ENCODE measurements at places on chromosomes 5 and 9.

GRCh38 chr9:124771867-124772679 lies 962 bp upstream of the NR6A1 start:
- DNase-seq = no peak

DNA sequence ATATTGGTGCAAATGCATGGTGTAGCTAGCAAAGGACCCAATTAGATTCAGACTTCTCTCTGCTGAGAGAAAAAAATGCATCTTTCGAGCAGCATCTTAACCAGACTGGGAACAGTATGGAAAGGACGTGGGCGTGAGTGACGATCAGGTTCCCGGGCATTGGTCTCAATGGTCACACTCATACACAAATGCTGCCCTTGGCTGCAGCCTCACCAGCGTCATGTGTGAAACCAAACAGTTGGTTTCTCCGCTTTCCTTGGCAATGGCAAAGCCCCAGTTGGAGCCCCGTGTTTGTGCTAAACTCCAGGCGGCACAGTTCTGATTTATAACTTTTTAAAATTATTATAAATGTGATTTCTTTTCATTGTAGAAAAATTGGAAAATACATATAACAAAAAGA lies 237.8 kb downstream of the SEC61B start:
- DNase-seq = no peak

DNA sequence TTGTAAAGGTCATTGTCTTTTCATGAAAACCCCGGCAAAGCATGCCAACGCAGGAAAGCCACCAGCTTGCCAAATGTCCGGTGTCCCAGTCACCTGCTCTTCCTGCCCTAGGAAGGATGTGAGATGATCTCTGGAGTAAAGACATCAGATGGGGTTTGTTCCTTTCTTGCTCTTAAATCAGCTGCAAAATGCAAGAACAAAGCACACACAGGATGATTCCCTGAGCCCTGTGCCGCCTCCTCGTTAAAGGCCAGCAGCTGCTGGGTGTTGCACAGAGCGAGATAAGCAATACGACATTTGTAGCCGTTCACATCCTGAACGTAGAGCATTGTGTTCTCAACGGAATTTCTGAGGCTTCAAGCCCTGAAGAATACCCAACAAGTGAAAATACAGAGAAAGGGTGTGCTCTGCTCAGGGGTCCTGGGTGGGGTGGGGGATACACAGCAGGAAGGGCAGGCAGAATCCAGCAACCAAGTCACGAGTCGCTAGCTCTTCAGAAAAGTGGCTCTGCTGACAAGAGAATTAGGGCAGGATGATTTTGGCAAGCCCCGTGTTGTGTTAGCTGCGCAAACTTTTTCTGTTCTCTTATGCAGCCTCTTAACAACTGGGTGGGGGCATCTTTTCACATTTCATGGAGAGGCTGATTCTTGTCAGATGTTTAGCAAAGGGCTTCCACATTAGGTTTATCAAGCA lies 229.2 kb upstream of the MAP3K1 start:
- DNase-seq = no peak

DNA sequence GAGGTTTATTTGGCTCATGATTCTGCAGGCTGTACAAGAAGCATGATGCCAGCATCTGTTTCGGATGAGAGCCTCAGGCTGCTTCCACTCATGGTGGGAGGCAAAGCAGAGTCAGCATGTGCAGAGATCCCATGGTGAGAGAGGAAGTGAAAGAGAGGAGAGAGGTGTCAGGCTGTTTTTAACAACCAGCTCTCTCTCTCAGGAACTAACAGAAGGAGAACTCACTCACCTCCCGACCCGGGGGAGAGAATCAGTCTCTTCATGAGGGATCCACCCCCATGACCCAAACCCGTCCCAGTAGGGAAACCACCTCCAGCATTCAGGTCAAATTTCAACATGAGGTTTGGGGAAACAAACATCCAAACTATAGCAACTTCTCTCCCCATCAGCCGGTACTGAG lies 187.7 kb downstream of the ENC1 start:
- DNase-seq = no peak

- DNase-seq = no peak
These were observed 973 bp downstream of the PLPPR1 start for GRCh38 chr9:101029315-101030085.

DNA sequence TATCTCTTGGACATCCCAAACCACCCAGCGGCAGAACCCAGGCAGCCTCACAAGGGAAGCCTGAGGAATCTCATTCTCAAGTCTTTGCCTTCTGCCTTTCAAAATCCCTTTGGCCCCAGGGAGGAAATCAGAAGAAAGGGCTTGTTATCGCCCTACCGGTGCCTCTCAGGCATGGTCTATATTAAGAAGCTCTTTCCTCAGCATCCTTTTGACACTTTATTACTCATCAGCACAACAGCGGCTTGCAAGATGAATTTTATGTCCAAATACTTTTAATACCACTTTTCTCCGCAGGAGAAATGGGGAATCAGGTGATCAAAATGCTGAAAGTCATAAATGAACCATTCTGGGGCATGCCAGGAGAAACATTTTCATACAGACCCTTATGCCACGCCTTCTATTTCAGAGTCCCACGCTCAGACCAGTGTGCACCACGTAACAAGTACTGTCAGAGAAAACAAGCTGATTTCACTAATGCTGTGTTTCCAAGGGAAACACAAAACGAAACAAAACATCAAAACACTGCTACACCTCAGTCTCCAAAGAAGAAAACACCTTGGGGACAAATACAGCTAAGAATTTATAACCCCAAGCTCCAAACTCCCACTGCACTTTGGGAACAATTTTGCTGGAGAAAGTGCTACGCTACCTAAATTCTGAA lies 30.0 kb downstream of the RAPGEF1 start:
- DNase-seq = no peak

DNA sequence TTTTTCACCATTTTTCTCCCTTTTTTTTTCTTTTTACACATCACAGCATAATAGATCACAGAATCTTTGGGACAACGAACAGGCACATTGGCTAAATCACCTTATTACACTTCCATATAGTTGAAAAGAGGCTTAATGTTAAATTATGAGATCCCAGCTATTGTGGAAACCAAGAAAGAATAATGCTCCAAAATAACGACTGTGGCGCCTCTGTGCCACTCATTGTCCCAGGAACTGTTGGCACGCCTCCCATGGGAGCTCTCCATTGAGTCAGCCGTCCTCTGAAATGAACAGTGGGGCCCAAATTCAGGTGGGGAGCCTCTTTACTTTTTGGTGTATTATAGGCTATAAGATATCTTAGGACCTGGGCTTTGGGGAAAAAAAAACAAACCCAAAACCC lies 82.2 kb upstream of the NFIB start:
- no peak for DNase-seq

GRCh38 chr5:14588145-14588544 lies 6.6 kb downstream of the OTULINL start:
- DNase-seq = no peak

GRCh38 chr5:94700592-94700991 lies 82.1 kb downstream of the SLF1 start:
- no peak for DNase-seq

DNA sequence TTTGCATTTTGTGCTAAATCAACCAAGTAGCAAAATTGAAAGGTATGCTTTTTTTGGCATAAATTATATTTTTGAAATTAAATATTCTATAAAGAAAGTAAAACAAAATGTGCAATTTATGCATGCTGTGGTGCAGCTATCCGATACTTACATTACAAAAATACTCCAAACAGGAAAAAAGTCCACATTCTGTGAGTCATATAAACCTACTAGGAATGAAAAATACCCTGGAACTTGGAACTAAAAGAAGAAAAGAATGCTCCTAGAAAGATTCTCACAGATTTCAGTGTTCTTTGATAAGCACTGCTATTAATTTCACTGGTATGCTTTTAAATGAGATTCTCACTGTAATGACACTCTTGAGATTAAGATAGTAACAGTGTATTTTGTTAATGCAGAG lies 92.6 kb downstream of the OSMR start:
- DNase-seq = no peak

- no peak for DNase-seq
These were observed 39.9 kb downstream of the SHC3 start for GRCh38 chr9:89138463-89139390.

DNA sequence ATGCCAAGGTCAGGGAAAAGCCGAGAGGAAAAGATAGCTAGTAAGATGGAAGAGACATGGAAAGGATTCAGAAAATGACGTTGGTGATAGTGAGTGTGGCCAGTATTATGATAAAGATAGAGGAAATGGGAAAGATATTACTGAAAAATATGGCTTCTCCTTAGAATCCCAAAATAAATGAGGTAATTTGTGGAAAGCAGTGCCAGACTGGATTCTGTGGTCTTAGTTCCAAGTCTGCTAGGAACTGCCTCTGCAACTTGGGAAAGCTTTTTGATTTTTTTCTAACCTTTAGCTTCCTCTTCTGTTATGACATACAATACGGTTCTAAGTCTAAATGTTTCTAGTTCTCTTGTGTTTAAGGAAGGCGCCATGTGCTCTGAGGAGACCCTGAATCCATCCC lies 54.2 kb downstream of the GRIA1 start:
- DNase-seq = no peak

DNA sequence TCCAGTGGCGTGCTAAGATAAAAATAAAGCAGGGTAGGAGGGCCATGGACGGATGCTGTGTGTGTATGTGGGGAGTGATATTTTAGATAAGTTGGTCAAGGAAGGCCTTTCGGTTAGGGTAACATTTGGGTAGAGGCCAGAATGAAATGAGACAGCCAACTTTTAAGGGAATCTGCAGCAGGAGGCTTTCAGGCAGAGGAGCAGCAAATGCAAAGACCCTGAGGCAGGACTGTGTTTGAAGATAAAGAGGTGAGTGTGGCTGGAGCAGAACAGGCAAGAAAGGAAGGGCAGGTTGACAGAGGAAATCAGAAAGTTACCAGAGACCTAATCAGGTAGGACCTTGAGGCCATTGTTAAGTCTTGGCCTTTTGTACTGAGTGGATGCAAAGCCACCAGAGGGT lies 106.2 kb downstream of the MAST4 start:
- no peak for DNase-seq
